ENCODE measurements at places on chromosomes 16 and 17. TPM values are rescaled to one million over a fixed set of nuclear protein-coding genes. Genes with fewer than 3 reads are reported as not detected.

GRCh38 chr17:34177642-34178041 lies 77.4 kb upstream of the CCL2 start:
- DNase-seq = no peak

Gene PIRT
- total RNA-seq = not detected

- DNase-seq = no peak
Measured at GRCh38 chr17:72926171-72926570, 166.3 kb downstream of the SLC39A11 start.

GRCh38 chr17:50186661-50187393 lies 14.6 kb downstream of the COL1A1 start:
- DNase-seq = no peak

Gene FOXJ1
- total RNA-seq = not detected

Gene PRSS36
- 0.34 TPM for total RNA-seq

Gene PPM1E
- total RNA-seq = 0.03 TPM

Gene DNAH2
- total RNA-seq = not detected

- no peak for DNase-seq
Measured at GRCh38 chr17:6160232-6160555, 90.0 kb downstream of the WSCD1 start.

Gene CYTH1
- 147 TPM for total RNA-seq

DNA sequence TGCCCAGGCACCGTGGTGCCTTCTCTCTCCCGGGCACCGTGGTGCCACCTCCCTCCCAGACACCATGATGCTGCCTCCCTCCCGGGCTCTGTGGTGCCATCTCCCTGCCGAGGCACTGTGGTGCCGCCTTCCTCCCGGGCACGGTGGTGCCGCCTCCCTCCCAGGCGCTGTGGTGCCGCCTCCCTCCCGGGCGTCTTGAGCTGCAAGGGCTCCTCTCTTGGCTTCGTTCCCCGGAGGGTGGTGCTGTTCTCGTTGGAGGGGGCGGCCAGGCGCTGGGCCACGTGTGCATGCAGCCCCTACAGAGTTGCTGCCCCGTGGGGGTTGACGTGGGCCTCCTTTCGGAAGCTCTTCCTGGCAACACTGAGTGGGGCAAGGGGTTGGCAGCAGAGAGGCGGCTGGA lies 8.2 kb downstream of the CENPX start:
- DNase-seq = no peak

DNA sequence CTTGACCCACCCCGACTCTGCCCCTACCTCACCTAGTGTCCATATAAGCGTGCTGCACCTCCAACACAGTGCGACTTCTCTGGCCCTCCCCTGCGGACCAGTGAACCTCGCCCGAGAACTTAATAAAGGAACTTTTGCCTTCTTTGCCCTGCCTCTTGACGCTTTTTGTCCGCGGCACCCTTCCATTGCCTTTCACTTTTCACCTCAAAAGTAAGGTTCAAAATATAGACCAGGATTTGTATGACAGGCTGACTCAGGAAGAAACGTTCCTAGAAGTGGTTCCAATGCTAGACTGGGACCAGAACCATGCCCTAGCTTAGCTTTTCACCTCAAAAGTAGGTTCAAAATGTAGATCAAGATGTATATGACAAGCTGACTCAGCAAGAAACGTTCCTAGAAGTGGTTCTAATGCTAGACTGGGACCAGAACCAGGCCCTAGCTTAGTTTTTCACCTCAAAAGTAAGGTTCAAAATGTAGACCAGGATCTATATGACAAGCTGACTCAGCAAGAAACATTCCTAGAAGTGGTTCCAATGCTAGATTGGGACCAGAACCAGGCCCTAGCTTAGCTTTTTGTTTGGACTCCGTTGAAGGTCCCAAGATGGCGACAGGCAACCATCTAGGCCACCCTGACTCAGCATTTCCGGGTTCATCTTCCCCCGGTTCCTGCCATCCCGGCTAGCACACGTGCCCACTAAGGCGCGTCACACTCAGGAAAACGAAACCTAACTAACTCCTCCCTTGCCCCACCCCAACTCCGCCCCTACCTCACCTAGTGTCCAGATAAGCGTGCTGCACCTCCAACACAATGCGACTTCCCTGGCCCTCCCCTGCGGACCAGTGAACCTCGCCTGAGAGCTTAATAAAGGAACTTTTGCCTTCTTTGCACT lies 51.0 kb upstream of the TMEM97 start:
- DNase-seq = no peak

Gene TP53TG3D
- total RNA-seq = not detected

DNA sequence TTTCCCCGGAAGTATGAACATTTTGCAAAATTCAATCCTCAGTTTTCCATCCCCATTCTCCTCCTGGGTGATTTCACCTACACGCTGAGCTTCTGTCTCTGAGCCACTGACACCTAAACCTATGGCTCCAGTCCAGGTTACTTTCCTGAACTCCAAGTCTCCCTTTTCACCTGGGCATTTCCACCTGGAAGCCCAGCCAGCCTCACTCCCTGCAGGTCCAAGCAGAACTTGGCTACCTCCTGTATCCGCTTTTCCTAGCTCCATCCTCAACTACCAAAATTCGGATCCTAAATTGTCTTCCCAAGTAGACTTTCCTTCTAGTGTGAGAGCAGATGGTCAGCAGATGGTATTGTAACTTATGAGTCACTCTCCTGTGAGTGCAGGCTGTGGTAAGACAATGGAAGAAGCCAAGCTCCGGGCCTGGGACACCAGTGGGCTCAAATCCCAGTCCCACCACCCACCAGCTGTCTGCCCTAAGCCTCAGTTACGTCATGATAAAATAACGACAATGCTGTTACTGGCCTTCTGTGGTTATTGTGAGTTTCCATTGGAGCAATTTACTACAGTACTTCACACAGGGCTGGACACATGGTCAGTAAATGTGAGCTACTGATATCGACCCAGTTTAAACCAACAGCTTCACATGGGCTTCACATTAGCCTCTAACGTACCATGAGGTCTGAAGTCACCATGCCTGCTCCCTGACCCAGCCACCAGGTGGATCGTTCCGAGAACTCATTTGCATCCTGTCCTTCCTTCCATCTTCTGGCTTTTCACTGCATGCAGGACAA lies 33.3 kb downstream of the PECAM1 start:
- no peak for DNase-seq

DNA sequence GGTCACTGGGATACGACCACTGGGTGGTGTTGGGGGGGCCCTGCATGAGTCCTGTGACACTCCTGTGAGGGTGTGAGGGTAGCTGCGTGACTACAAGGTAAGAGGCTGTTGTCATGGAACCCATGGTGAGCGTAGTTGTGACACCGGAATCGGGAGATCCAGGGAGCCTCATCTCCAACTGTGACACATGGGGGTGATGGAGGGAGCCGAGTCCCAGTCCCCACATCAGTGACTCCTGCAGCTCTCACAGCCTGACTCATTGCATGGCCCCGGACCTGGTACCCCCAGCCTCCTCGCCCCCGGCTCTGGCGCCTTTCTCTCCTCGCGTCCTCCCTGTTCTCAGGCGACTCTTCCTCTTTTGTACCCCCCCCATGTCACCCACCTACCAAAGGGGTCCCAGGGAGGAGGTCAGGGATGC lies 14.2 kb downstream of the CDH16 start:
- DNase-seq = no peak

DNA sequence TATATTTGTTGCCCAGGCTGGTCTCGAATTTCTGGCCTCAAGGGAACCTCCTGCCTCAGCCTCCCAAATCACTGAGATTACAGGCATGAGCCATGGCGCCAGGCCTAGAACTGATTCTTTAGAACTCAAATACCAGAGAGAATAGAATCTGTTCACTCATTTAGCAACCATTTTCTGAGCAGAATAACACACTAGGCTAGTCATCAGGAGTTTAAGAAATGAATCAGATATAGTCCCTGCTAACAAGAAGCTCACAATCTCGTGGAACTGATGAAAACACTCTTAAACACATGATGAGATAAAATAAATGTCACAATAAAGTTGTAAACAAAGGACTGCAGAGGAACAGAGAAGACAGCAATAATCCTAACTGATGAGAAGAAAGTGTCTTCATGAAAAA lies 55.8 kb upstream of the ADCY9 start:
- DNase-seq = no peak

Gene HOXB9
- 0.27 TPM for total RNA-seq

GRCh38 chr17:83119987-83120864 lies 40.8 kb downstream of the METRNL start:
- no peak for DNase-seq

Gene SBK1
- 0.80 TPM for total RNA-seq

Gene FAM83G
- total RNA-seq = 13.0 TPM

DNA sequence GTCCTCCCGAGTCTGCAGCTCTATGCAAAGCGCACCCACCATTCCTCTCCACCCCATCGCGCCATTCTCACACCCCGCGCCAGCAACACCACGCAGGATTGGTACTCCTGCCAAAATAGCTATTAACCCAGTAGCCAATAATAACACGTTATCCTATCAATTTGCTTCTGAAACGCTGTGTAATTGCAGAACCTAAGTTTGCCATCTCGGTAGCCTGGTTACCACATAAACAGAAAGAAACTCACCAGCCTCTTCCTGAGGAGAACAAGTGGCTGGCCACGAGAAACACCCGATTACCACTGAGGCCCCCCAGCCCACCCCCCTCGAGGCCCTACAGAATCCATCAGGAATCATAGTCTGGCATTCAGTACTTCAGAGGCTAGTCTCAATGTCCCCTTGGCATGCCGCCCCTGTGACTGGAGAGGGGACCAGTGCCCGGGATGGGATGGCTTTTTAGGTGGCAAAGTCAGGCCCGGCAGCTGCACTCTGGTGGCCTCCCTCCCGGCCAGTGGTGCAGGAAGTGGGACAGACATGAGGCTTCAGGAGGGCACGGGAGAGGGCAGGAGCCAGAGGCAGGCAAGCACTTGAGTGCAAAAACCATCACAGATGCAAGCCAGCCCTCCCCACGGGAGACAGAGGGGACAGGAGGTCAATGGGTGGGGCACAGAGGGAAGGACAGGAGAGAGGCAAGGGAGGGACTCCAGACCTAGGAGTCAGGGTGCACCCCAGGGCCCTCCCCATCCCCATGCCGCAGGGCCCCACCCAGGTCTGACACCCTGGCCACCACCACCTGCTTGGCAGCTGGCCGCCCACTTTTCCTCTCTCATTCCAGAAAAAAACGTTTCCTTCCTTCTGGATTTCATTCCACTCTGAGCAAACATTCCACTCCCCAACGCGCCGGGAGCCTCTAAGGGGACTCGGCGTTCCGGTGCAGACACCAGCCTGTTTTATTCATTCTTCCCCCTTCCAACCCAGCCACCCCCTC lies 192.5 kb downstream of the ZNF423 start:
- DNase-seq = no peak

DNA sequence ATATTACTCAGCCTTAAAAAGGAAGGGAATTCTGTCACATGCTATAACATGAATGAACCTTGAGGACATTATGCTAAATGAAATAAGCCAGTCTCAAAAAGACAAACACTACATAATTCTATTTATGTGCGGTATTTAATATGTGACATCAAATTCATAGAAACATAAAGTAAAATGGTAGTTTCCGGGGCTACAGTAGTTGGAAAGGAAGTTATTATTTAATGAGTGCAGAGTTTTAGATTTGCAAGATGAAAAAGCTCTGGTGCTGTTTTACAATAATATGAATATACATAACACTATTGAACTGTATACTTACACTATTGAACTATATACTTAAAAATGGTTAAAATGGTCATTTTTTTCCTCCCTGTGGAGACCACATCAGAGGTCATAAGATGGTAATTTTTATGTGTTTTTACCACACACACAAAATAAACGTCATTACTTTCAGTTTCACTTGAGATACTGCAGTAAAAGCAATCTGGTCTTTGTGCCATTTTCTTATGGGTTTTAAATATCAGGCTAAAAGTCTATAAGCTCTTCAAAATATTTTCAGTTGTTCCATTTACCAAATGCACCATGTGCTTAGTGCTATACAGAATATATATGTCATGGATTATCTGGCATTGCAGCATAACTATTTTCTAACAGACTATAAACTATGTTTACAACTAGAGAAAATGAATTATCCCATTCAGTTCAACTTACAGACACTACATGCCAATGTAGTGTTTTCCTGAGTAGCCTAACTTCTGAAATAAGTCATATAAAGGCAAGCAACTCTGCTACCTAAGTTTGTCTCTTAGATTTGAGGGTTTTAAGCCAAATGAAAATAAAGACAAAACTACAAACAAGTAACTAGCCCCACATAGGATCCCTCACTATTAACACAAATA lies 90.9 kb downstream of the SPAG9 start:
- no peak for DNase-seq

DNA sequence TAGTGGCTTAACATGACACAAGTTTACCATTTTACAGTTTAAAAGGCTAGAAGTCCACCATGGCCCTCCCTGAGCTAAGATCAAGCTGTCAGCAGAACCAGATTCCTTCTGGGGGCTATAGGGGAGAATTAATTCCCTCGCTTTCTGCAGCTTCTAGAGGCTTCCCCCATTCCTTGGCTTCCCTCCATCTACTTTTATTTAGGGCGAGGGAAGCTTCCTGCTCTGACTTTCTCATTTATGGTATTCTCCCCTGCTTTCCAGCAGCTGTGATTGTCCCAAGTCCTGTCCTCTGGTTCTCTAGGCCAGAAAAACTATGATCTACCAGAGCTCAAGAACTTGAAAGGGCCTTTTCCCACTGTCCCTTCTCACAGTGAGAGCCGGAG lies 4.3 kb downstream of the CETP start:
- DNase-seq = no peak

DNA sequence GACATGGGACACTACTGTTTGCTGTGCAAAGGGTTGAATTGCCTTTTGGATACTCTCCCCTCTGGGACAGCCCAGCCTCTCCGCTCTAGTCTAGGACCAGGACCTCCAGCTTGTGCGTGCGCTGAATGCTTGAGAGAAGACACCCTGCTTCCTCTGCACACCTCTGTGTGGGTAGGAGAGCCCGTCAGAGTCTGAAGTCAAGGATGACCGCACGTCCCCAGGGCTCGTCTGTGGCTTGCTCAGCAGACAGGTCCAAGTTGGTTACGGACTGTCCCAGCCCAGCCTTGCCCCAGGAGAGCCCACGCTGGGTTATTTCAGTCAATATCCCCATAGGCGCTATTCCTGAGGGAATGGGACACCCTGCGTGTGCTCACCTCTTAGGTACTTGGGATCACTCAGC lies 3.7 kb downstream of the C16orf89 start:
- no peak for DNase-seq

DNA sequence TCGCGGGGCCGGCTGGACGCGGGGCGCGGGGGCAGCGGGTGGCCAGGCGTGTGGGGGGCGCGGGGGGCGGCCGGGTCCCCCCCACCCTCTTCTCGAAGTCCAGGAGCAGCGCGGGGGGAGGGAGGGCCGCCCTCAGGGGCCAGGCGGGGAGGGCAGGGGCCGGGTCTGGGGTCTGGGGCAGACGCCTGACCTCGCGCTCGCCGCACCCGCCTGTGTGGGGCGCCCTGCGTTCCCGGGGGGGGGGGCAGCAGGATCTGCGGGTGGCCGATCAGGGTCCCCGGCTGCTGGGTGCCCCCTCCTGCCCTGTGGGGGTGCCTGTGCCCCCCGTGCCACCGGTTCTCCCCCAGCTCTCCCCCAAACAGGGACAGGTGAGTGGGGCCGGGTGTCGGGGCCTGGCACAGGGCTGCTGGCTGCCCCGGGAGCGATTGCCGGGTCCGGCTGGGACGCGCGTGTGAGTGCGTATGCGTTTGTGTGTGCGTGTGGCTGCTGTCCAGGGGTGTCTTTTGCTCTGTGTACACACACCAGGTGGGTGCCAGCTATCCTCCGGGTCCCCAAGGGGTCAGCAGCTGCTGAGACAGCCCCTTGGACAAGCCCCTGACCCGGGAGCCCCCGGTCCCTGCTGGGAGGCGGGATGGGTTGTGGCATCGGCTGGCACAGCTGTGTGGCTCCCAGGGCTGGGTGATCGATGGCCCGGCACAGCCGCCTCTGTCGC lies 663 bp downstream of the PRR35 start:
- DNase-seq = no peak

Gene CCL14
- total RNA-seq = not detected

Gene C1QTNF8
- total RNA-seq = not detected

All from activated T-helper 1 cell treated with anti-CD3 and anti-CD28 coated beads, Interleukin-12 subunit alpha, Interleukin-12 subunit beta, Interleukin-2, Interleukin-4 antibody, amounts not matched to agents 30 ng/mL and 10 ng/mL and 1 ng/mL, durations not matched to agents 14 hours and 24 hours and 36 hours (primary cell).